CD4-positive, alpha-beta memory T cell (primary cell): ENCODE measurements at places on chromosomes 5 and 9. TPM values are rescaled to one million over a fixed set of nuclear protein-coding genes. Genes with fewer than 3 reads are reported as not detected.

- no peak for DNase-seq
Measured at GRCh38 chr5:157109744-157110143, 900 bp upstream of the HAVCR2 start.

The PDLIM4 gene
- not detected for total RNA-seq

The INSL6 gene
- total RNA-seq, result not detected

The ADAMTSL1 gene
- total RNA-seq, result not detected

The AJM1 gene
- total RNA-seq, result 2.4 TPM
